ENCODE measurements at places on chromosomes 16 and 17.

- DNase-seq, result no peak
Measured at GRCh38 chr16:14366974-14367707, 262.9 kb downstream of the PARN start.

DNA sequence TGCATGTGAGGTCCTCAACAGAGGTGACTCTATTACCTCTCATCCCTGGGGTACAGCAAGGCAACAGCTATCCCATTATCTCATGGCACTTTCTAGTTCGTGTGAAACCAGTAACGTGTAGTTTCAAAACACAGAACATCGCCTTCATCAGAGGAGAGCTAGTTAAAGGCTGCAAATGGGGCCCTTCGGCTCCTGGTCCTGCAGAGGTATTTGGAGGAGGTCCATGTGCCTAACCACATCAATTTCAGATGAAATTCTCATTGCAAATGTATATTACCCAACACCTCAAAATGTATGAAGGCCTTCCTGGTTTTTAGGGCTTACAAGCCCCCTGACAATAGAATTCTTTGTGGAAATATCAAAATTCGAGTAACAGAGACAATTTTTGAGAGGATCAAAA, 95.7 kb upstream of the PSMD7 start:
- DNase-seq, result no peak

GRCh38 chr16:4166821-4167220, 50.6 kb upstream of the ADCY9 start:
- no peak for DNase-seq

DNA sequence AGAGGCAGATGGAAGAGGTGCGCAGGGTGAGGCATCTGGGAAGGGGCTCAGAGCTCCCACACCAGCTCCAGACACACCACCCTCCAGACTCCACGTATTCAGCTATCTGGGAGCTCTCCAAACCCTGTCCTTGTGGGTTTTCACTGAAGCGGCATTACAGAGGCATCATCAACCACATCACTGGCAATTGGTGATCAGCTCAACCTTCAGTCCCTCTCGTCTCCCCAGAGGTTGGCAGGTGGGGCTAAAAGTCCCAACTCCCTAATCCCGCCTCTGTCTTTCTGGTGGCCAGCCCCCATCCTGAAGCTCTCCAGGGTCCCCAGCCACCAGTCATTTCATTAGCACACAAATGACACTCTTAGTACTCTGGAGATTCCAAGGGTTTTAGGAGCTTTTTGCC, 123.9 kb downstream of the KCNJ12 start:
- DNase-seq, result no peak

- DNase-seq, result no peak
Measured at GRCh38 chr16:68247400-68247799, 2.2 kb downstream of the PLA2G15 start.

GRCh38 chr16:85959686-85960085, 60.7 kb downstream of the IRF8 start:
- DNase-seq, result no peak

DNA sequence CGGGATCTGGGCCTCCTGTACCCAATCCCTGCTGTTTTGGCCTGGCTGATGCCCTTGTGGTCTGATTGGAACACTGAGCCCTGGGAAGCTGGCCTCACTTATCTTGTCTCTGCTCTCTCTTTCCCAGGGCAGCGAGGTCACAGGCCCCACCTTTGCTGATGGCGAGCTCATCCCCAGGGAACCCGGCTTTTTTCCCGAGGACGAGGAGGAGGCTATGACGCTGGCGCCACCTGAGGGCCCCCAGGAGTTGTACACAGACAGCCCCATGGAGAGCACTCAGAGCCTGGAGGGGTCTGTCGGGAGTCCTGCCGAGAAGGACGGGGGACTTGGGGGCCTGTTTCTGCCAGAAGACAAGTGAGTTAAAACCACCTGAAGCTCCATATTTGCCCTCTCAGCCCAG, 126.0 kb downstream of the RAB11FIP4 start:
- peak; percentile 13 for DNase-seq

GRCh38 chr16:72889616-72890582, 158.0 kb downstream of the ZFHX3 start:
- no peak for DNase-seq
